ENCODE measurements at places on chromosomes 2 and 18.

DNA sequence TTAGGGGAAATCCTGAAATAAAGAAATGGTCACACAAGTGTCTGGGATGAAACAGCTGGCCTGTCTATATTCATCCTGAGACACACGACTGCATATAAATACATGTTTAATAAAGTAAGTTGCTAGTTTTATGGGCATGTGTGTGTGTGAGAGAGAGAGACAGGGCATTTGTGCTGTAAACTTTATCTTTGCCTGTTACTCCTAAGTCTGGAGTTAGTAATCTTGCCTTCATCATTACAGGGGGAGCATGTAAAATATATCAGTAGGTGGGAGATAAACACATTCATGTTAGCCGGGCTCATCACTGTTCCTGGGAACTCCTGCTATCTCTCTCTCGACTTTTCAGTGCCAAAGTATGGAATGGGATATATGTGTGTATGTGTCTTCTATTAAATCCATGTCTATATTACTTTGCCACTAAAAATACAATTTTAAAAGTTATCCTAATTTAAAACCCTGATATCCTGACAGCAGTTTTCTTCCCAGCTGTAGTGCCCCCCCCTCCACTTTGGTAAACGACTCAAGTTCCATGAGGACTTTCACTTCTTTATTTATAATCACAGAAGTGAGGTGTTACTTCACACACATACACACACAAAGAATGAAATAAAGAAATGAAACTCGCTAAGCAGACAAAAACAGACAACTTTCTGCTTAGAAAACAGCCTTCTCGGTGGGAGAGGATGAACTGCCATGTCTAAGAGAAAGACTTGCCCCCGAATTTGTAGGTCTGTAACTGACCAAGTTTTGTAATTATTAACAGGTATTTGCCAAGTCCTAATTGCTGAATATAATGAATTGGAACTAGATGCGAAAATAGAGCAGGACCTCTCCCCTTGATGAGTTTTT, 947 bp downstream of the ZEB2 start:
- no peak for DNase-seq

DNA sequence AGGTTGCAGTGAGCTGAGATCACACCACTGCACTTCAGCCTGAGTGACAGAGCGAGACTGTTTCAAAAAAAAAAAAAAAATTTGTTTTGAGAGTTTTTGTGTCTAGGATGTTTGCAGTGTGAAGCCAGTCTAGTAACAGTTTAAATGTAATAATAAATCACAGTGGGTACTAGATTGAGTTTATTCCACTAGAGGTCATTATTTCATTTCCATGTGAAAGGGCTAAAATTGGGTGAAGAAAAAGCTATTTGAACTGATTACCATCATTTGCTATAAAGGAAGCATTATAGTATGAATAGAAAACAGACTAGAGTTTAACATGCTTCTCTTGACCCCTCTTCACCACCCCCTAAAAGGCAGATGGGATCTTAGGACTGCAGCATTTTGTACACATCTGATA, 20.3 kb downstream of the SNRPD1 start:
- DNase-seq: no peak

- no peak for DNase-seq
Observed at GRCh38 chr2:215059724-215060123, 78.7 kb downstream of the ABCA12 start.

GRCh38 chr2:159149747-159150146, 136.8 kb downstream of the WDSUB1 start:
- no peak for DNase-seq

DNA sequence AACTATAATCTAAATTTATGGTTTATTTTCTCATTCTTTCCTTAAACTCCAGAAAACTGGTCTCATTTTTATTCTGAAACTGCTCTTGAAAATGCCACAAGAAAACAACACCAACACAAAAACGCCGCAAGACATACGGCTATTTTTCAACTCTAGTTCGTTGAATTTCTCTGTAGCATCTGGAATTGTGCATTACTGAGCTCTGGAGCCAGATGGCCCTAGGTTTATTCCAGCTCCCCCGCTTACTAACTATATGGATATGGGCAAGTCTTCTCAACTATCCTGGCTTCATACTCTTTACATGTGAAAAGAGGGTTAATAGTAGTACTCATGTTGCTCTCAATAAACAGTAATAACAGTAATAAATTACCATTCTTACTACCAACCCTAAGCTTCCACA, 19.9 kb downstream of the FAM98A start:
- no peak for DNase-seq

GRCh38 chr2:101770726-101771125, 73.2 kb downstream of the MAP4K4 start:
- peak; percentile 47 for DNase-seq

DNA sequence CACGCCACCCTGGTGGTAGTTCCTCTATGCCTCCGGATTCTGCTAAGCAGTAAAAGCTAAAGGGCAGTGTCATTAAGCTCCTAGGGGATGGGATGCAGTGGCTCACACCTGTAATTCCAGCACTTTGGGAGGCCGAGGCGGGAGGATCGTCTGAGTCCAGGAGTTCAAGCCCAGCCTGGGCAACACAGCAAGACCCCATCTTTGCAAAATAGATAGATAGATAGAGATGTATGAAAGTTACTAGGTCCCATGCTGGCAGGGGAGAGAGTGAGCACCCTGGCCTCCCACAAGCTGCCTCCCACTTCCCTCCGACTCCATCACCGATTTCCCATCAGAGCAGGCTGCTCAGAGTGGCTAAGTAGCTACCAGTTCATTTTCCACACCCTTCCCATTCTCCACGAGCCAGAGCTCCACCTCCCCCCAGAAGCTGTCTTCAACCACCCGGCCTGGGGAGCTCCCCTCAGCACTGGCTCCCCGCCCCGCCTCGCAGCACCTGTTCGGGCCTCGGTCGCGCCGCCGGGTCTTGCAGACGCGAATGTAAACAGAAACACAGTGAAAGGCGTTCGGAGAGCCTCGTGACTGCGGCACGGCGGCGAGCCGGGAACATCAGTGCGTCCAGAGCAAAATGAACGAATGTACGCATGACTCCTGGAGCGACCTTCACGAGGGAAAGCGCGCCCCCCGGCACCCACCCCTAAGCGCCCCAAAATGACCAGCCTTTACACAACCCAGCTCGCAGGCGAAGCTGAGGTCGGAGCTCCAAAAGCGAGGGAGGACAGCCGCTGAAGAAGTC, 598 bp upstream of the CEP68 start:
- DNase-seq: no peak

DNA sequence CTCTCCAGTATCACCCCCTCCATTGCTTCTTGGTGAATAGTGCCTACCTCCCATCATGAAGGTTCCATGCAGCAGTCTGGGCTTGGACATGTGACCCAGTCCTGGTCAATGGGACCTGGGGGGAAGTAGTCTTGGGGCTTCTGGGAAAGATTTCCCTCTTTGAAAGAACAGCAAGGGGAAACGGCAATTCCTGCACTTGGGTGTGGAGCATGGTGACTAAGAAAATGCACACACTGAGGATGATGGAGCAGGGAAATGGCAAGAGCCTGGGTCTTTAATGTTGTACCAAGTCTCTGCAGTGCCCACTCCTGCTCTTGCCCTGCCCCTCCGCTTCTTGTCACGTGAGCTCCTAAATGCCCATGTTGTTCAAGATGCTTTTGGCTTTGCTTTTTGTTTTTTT, 131.4 kb upstream of the SIX2 start:
- DNase-seq: no peak

DNA sequence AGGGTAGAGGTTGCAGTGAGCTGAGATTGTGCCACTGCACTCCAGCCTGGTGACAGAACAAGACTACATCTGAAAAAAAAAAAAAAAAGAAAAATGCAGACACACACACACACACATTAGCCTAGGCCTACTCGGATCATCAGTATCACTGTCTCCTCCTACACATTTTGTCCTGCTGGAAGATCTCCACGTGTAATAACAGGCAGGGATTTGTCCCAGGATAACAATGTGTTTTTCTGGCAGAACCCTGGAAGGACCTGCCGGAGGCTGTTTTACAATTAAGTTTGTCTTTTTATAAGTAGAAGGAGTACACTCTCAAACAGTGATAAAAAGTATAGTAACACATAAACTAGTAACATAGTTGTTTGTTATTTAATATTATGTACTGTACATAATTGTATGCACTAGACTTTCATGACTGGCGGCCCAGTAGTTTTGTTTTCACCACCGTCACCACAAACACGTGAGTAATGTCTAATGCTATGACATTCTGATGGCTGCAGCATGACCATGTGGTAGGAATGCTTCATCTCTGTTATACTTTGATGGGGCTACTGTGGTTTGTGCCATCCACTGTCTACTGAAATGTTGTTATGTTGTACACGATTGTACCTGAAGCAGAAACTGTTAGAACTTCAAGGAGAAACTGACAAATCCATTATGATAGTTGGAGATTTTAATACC, 130.6 kb downstream of the ATP9B start:
- DNase-seq: peak; percentile 30

- DNase-seq: no peak
Observed at GRCh38 chr18:10322435-10322834, 132.0 kb upstream of the APCDD1 start.

- DNase-seq: no peak
Observed at GRCh38 chr2:41123341-41123740, 671.5 kb upstream of the SLC8A1 start.

- no peak for DNase-seq
Observed at GRCh38 chr2:69046221-69046662, 33.3 kb downstream of the ANTXR1 start.

- DNase-seq: no peak
Observed at GRCh38 chr2:215376103-215376780, 59.6 kb downstream of the FN1 start.

DNA sequence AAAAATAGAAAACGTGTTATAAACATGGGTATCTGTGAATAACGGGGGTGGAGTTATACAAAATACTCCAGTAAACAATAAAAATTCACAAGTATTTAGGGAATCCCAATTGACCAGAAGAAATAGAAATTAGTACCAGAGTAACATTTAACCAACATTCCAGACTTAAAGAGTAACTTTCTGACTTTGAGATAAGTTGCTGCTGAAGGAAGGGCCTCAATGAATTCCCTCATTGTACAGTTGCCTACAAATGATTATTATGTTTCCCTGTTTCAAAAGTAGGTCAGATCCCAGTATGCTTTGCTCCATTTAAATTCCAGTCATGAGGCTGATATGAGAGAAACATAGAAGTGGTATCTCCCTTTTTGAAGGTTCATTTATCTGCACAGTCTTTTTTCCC, 88.3 kb upstream of the KCNH7 start:
- DNase-seq: no peak

DNA sequence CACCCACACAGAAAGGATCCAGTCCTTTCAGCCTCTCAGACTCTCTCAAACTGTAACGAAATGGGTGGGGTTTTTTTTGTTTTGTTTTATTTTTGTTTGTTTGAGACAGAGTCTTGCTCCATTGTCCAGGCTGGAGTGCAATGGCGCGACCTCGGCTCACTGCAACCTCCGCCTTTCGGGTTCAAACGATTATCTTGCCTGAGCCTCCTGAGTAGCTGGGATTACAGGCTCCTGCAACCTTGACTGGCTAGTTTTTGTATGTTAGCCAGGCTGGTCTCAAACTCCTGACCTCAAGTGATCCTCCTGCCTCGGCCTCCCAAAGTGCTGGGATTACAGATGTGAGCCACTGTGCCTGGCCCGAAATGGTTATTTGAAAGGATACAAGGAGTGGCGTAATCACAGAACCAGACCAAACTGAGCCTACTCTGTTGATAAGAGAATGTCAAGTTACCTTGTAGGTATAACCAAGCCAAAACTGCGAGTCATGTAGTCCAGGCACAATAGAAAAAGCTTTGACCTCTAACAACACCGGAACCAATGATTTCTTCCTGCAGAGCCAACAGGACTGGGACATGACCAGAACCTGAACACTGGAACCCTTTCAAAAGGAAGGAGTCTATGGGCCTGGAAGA, 72.5 kb downstream of the NCAPH start:
- DNase-seq: no peak

DNA sequence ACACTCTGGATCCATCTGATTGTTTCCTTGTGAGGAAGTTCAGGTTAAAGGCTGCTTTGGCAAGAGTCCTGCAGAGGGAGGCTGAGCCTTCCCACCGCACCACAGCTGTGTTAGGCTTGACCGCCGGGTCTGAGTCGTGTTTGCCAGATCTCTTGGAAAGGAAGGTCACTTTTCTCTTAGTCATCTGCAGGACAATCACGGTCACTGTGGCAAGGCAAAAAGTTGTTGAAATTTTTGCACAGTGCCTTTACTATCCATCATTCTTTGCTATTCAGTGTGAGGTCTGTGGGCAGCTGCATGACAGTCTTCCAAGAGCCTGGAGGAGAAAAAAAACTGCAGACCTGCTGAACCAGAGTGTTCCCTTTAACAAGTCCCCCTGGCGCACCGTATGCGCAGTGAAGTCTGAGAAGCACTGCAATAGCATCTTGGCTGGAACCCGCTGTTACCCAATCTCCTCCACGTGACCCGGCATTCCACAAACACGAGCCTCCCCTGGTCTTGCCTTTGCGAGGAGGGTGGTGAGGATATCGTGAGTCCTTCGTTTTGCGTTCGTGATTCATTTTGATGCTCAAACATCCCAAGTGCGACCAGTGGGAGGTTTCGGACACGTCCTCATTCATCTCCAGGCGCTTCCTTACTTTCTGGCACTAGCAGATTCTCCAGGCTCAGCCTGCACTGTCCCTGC, 23.0 kb downstream of the BIN1 start:
- DNase-seq: no peak

GRCh38 chr2:27954771-27955383, 64.3 kb downstream of the BABAM2 start:
- peak; percentile 88 for DNase-seq

DNA sequence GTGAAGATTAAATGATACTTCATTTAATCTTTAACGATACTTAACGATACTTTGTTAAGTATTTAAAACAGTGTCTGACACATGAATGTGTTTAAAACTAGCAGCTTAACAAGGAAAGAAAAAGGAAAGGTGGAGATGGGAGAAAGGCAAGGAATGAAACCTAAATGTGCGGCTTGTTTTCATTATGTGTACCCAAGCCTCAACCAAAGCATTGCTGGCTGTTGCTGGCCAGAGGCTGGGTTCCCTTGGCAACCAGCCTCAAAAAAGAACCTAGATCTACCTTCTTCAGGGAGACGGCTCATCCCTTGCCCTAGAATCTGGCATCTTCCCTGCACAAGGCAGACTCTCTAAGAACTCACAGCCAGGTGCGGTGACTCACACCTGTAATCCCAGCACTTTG, 13.8 kb upstream of the PCBP1 start:
- no peak for DNase-seq

DNA sequence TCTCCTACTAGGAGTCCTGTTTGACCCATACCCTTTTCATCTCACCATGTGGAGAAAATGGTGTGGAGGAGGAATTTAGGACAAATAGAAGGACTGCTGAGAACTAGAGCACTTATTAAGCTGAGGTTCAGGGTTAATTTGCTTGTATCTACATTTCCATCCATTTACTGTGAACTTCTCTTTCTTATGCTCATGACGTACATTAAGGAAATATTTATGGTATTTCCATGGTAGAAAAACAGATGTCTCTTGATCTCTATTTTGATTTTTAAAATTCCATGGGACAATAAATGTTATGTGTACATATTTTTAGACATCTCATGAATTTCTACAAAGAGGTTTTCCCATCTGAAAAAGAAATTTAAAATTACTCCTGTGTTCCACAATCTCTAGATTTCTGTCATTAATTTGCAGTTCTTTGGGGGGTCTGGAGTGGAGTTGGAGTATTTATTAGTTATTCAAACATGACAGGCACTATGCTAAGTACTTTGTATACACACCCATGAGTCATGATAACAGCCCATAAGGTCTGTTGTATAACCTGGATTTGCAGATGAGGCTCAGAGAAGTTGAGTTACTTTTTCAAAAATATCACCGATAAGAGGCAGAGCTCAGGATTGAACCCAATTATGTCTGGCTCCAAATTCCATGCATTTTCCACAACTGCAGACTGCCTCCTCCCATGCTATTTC, 112.6 kb downstream of the COPS8 start:
- no peak for DNase-seq

GRCh38 chr18:61419763-61420162, 86.5 kb downstream of the CDH20 start:
- DNase-seq: no peak

All from activated CD4-positive, alpha-beta T cell treated with anti-CD3 and anti-CD28 coated beads, Interleukin-2, Interleukin-6, amounts not matched to agents 100 ng/mL and 50 ng/mL, durations not matched to agents 16 hours and 8 hours (primary cell).